ENCODE measurements at places on chromosomes 4 and X. TPM values are rescaled to one million over a fixed set of nuclear protein-coding genes. Genes with fewer than 3 reads are reported as not detected.

The P2RY4 gene
- 0.13 TPM for total RNA-seq

GRCh38 chrX:37904833-37905232 lies 57.5 kb upstream of the DYNLT3 start:
- DNase-seq = no peak
- no peak overlapping the region for H3K4me3 ChIP-seq
- H3K27me3 ChIP-seq = no peaks in the 10 kb centered on the region
- no peaks in the 10 kb centered on the region for H3K4me1 ChIP-seq
- H3K36me3 ChIP-seq = no peaks in the 10 kb centered on the region

GRCh38 chr4:147108409-147108808 lies 162.7 kb upstream of the TTC29 start:
- H3K4me1 ChIP-seq = no peaks in the 10 kb centered on the region
- H3K27ac ChIP-seq = no peak overlapping the region
- no peak overlapping the region for H3K4me3 ChIP-seq

DNA sequence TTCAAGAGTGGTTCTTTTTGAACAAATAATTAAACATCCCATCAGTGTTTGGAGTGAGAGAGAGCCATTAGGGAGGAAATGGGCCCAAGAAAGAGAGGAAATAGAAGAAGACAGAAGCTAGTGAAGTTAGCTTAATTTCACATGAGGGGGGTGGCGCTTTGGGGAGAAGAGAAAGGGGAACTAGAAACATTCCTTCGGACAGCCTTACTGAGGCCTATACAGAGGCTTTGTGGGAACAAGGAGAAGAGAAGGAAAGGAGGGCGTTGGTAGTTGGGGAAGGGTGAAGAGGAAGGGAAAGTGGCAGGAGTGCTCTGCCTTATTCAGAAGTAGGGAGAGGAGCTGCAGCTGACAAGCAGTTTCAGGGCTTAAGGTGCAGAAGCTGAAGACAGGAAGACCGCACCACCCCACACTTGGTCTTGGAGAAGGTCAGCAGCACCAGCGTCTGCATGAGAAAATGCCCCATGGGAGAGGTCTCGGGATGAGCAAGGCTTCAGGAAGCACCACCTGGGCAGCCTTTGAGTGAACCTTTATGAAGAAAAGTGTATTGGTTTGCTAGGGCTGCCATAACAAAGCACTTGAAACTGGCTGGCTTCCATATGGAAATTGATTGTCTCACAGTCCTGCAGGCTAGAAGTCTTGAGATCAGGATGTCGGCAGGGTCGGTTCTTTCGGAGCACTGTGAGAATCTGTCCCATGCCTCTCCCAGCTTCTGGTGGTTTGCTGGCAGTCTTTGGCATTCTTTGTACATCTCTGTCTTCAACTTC lies 85.1 kb downstream of the KIT start:
- H3K36me3 ChIP-seq = no peaks in the 10 kb centered on the region
- H3K27me3 ChIP-seq = no peaks in the 10 kb centered on the region
- H3K27ac ChIP-seq = no peak overlapping the region

GRCh38 chr4:68869274-68869773 lies 53.5 kb downstream of the UGT2B10 start:
- no peaks in the 10 kb centered on the region for H3K4me1 ChIP-seq
- no peak for DNase-seq
- H3K27me3 ChIP-seq = no peaks in the 10 kb centered on the region
- H3K4me3 ChIP-seq = no peak overlapping the region
- H3K27ac ChIP-seq = no peak overlapping the region

DNA sequence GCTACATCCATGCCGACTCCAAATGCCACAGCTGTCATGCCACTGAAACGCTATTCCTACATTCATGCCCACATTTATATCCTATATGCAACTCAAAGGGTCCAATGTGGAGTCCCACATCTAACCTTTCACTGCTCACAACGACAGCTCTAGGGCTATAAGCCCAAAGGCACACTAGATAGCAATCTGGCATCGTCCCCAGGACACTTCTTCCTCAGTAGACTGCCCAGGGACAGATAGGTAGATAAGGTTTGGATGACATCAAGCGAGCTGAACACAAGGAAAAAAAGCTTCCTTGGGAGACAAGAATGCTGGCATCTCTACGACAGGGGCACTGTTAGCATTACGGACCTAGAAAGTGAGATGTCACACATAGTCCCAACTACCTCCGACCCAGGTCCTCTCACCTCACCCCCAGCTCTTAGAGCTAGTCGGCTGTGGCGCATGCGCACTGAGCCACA lies 685 bp downstream of the RAB9B start:
- no peaks in the 10 kb centered on the region for H3K36me3 ChIP-seq
- no peak overlapping the region for H3K27ac ChIP-seq
- H3K4me3 ChIP-seq = peak overlapping the region; percentile 71
- no peaks in the 10 kb centered on the region for H3K4me1 ChIP-seq
- no peak for DNase-seq
- H3K27me3 ChIP-seq = no peaks in the 10 kb centered on the region

- H3K27ac ChIP-seq = no peak overlapping the region
- no peaks in the 10 kb centered on the region for H3K4me1 ChIP-seq
- H3K27me3 ChIP-seq = no peaks in the 10 kb centered on the region
- no peak overlapping the region for H3K4me3 ChIP-seq
- H3K36me3 ChIP-seq = no peaks in the 10 kb centered on the region
Measured at GRCh38 chr4:87965501-87965975, 10.0 kb upstream of the SPP1 start.

DNA sequence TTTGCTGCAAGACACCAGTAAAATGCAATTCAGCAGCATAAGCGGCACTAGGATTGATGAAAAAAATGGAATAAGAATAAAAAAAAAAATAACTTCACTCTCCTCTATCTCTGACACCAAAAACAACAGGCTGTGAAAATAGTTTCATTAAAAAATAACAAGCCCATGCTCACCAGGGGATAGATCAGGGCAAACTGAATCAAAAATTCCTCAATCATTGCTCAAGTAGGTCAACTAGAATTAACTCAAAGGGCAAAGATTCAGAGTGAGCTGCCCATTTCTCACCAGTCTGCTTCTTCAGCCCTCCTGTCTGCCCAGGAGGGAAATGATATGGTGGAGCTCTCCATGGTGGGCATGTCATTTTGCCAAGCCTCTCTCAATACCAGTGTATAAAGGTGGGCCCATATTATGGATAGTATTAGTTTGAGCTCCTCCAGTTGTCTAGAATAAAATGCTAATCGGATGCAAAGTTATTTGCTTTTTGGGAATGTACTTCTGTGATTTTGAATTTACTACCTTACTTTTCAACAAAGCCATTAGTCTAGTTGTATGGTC lies 153.9 kb downstream of the UNC5C start:
- H3K27me3 ChIP-seq = no peaks in the 10 kb centered on the region
- no peaks in the 10 kb centered on the region for H3K36me3 ChIP-seq
- H3K27ac ChIP-seq = no peak overlapping the region
- no peak for DNase-seq
- H3K4me1 ChIP-seq = no peaks in the 10 kb centered on the region

GRCh38 chr4:140800666-140801065 lies 44.5 kb upstream of the TBC1D9 start:
- peaks cover 23% of the 10 kb centered on the region for H3K4me1 ChIP-seq
- DNase-seq = no peak
- no peak overlapping the region for H3K4me3 ChIP-seq
- H3K27me3 ChIP-seq = no peaks in the 10 kb centered on the region

DNA sequence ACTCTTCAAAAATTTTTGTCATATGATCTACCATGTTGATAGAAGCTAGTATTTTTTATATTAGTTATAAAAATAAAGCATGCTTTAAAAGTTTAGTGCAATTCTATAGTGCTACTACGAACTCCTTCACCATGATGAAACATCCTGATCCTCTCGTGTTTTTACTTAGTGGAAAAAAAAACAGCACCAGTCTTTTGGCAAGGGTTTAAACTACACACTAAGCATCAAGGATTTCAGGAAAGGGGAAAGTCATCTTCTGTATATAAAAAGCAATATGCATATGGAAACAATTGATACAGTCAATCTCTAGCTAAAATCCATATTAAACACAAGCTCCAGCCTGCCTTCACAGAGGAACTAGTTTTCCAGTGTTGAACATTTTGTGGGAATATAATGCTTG lies 18.7 kb downstream of the CHM start:
- H3K27ac ChIP-seq = no peak overlapping the region
- DNase-seq = no peak
- no peaks in the 10 kb centered on the region for H3K4me1 ChIP-seq
- H3K4me3 ChIP-seq = no peak overlapping the region
- H3K36me3 ChIP-seq = no peaks in the 10 kb centered on the region

DNA sequence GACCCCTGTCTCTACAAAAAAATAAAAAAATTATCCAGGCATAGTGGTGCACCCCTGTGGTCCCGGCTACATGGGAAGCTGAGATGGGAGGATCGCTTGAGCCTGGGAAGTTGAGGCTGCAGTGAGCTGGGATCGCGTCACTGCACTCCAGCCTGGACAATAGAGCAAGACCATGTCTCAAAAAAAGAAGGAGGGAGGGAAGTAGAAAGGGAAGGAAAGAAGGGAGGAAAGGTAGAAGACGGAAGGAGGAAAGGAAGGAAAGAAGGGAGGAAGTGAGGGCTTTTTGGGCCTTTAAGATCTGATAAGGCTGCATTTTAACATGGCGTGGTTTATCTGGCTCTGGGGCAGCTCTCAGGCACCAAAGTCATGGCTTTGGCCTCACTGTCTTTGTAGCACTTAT lies 10.4 kb downstream of the PDK3 start:
- no peaks in the 10 kb centered on the region for H3K36me3 ChIP-seq
- no peak overlapping the region for H3K27ac ChIP-seq
- no peaks in the 10 kb centered on the region for H3K4me1 ChIP-seq
- H3K4me3 ChIP-seq = no peak overlapping the region

Measured in GM12878 (cell line).